Activated T-cell treated with anti-CD3 and anti-CD28 coated beads for 4 hours (primary cell): ENCODE measurements at places on chromosomes 6 and 20.

GRCh38 chr6:111662072-111662793, 56.6 kb upstream of the TRAF3IP2 start:
- no peak for DNase-seq

DNA sequence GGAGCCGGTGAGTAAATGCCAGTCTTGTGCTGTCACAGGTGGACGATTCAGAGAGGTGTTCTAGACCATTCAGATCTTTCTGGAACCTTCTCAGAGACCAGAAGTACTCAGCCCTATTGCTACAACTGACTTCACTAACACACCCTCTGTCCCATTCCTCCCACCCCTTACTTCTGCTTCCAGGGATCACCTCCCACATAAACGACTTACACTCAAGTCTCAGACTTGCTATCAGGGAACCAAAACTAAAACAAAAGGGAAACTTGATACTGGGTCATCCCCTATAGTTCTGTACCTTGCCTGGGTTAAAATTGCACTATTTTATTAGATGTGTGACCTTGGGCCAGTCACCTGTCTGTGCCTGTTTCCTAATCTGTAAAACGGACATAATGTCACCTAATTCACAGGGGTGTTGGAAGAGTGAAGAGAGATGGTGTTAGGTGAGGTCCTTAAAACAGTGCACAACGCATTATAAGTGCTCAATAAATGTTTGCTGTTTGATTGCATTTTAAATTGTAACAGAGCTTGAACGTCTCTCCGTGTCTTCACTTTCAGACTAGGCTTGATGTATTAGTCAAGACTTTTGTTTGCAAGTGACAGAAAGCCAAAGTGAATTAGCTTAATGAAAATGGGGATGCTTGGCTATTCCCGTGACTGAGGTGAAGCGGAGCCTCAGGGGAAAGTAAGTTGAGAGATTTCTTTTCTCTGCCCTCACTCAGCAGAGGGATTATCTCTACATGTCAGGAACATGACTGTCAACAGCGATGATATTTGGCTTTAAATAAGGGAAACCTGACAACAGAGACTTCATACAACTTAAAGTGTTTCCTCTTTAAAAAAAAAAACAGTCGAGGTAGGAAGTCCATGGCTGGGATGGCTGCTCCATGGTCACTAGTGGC, 3.0 kb upstream of the SRXN1 start:
- no peak for DNase-seq

DNA sequence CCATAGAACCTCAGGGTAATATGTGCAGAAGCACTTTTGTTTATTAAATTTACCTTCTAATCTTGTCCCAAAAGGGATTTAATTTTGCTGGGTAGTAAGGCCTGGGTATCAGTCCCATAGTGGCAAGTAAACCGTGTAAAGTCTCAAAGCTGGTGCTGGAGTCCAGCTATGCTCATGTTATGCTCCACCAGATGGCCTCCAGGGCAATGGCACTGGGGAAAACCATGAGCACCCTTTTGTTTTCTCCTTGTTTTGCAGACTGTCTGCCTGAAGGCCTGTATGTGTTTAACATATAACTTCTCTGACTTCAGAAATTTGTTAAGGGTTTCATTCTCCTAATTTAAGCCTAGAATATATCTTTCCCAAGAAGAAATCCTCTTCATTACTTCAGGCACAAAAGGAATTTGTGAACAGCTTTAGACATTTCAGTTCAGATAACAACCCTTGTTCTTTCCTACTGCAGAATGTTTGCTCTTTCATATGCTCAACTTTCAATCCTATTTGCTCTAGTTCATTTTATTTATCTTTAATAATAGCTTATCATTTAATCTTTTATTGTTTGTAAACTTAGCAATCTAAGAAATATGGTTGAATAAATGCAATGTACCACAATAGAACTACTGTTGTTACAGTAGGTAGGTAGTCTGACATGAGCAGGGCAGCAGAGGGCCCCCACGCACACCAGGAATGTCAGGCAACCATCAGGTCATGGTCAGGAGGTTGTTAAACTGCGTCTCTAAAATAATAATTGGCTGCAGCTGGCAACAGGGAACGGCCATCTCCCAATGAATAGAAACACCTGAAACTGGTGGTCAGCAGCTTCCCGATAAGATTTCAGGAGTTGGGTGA, 162.8 kb downstream of the TENT5A start:
- DNase-seq, result no peak

DNA sequence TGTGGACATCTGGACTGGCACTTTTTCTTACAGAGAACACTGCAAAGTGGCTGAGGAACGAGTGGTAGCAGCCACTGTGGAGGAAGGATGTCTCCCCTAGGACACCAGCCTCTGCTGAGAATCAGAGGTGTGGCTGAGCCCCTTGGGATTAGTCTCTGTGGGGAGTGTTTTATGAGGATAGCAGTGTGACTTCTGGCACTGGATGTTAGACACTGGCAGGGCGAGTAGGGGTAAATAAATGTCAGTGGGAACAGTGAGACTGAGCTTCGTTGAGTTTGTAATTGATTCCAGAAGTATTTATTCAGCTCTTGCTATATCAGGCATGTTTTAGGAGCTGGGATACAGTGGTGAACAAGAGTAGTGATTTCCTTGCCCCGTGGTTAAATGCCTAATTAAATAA, 124.0 kb downstream of the JARID2 start:
- no peak for DNase-seq

- no peak for DNase-seq
Measured at GRCh38 chr6:118783931-118784550, 109.9 kb upstream of the ASF1A start.

- no peak for DNase-seq
Measured at GRCh38 chr20:59808729-59809381, 124.6 kb downstream of the SYCP2 start.

DNA sequence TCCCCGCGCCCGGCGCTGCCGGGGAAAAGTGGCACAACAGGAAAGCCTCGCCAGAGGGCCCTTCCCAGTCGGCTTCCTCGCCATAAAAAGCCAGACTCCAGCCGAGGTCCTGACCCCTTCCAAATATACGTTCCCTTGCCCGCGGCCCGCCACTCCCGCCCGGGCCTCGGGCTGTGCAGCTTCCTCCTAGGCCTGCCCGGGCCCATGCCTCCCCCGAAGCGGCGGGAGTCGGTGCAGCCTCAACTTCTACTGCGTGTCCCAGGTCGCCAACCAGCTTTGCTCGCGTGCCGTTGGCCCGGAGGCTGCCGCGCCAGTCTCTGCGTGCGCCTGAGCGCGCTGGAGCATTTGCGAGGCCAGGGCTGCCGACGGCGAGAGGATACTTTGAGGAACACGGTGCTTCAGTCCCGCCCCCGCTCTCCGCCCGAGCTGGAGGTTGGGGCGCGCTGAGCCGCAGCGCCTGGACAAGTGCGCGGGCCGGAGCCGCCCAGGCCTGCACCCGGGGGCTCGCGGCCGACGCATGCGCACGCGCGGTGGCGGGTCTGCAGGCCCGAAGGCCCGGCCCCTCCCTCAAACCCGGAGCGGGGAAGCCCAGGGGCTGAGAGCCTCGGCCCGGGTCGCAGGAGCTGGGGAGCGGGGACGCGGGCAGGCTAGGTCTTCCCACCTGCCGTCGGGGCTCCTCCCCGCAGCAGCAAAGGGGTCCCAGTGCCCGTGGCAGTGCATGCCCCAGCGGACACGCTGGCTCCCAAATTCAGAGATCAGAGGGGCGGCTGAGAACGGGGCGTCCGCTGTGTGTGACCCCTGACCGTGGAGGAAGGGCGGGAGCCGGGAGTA, 10.2 kb downstream of the FOXC1 start:
- no peak for DNase-seq

DNA sequence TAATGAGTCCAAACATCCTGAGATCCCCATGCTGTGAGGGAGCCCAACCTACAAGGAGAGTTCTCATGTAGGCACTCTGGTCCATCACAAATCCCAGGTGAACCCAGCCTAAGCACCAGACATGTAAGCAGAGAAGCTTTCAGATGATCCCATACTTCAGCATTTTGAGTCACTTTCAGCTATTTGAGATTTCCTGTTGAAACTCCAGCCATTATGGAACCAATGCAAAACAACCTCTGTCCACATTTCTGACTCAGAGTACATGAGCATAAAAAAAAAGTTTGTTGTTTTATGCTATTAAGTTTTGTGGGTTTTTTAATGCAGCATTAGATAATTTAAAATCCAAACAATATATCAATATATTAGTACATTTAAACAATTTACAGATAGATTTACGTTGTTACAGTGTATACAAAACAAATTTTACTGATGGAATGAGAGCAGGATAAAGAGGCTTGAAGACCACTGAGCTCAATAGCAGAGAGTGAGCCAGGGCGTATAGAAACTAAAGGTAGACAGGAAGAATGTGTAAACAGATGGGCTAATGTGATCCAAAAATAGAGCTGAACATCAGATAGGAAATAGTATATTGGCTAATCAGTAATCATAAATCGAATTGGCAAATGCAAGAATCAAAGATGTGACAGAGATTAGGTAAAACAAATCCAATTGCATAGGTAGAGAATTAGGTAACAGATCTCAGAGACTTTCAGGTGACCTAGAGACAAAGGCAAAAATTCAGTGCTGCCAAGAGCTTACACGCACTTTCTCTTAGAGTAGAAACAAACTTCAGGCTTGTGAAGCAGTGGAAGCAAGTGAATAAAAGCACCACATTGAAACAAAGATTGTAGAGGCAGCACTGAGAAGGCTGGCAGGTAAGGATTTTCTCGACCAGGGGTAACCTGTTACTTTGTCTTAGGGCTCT, 36.2 kb upstream of the PLCB1 start:
- no peak for DNase-seq

DNA sequence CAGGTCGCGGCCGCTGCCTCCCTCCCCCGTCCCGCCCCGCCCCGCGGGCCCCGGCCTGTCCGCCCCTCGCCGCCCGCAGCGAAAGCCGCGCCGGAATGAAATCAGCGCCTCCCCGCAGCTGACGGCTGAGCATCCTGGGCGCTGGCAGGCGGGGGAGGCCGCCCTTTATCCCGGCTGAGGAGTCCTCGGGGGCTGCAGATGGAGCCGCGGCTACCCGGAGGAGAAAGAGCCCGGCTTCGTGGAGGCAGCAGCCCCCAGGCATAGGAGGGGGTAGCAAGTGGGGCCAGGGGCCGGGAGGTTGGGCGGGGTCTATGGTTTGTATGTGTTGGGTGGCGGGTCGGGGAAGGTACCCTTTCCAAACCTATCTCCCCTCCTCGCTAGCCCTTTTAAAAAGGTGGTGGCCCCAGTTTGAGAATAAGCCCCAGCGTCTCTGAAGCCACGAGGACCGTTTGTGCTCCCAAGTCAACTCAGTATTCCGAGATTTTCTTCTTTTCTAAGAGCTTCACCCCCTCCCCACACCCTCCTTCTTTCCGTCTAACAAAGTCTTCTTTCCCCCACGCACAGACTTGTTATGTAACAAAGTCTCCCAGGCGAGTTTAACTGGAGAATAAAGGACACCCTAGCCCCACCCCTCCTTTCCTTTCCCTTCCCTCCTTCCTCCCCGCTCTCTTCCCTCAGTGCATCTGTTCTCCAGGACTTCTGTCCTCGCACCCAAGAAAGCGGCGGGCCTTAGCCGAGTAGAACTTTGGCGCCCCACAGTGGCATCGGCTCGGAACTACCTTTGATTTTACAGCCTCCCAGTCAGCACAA, 11.0 kb downstream of the POU3F2 start:
- DNase-seq, result peak; percentile 63

GRCh38 chr6:90611543-90612312, 24.9 kb upstream of the MAP3K7 start:
- DNase-seq, result no peak

GRCh38 chr6:13172291-13172690, 156.0 kb downstream of the TBC1D7 start:
- no peak for DNase-seq

- DNase-seq, result no peak
Measured at GRCh38 chr20:58712151-58712791, 19.7 kb downstream of the NPEPL1 start.

DNA sequence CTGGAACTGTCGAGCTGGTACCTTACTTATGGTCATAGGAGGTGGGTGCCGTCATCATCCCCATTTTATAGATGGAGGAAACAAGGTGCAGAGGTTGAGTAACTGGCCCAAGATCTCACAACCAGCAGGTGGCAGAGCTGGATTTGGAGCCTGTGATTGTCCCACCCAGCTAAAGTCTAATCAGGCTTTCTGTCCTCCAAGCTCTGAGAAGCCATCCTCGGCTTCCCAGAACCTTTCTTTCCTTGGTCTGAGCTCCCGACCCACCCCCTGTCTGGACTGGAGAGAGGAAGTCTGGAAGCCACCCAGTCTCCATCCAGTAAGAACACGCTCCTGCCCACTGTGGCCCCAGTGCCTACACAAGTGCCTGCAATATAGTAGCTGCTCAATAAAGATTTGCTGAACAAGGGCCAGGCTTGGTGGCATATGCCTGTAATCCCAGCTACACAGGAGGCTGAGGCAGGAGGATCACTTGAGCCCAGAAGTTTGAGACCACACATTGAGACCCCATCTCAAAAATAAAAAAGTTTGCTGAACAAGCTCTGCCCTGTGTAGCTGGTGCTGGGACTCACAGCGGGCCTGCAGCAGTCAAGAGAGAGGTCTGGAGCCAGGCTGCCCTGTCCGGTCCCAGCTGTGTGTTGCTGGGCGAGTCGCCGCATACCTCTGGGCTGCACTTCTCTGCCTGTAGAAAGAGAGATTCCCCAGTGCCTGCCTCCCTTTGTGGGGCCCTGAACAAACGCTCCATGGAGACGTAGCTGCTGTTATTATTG, 32.5 kb upstream of the DLGAP4 start:
- no peak for DNase-seq

- DNase-seq, result no peak
Measured at GRCh38 chr20:33506576-33506975, 16.7 kb downstream of the CBFA2T2 start.

GRCh38 chr6:130034378-130035146, 16.2 kb downstream of the L3MBTL3 start:
- no peak for DNase-seq

GRCh38 chr6:128509709-128510108, 10.7 kb downstream of the PTPRK start:
- DNase-seq, result no peak

DNA sequence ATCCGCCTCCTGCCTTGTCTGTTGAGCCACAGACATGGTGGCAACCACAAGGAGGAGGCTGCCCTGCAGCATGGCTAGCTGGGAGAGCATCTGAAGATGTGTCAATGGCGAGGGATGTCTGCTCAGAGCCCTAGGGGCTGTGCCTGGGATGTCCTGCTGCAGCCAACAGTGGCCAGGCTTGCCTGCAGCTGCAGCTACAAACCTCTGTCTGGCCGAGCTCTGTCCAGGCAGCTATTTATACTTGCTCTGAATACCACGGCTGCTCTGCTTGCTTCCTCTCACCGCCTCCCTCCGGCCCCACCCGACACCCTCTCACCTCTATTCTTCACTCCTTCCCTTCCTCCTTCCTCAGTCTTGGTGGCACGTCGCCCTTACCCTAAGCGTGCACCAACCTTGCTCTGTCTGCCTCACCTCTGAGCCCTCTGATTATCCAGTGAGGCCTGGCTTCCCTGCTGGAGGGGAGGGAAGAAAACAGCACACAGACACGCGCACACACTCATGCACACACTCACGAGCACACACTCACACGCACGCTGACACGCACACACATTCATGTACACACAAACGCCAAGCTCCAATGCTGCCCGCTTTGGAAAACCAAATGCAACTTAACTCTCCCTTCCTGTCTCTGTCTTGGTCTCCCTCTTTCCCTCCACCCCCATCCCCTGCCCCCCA, at the start of gene ANGPT4:
ANGPT4 (minus strand) TSS at position 210 of the 675 bp plus-strand sequence; CDS start at position 90, 120 bp downstream.
- no peak for DNase-seq

- DNase-seq, result no peak
Measured at GRCh38 chr20:50734730-50735679, 3.6 kb downstream of the PARD6B start.

GRCh38 chr6:16635291-16635809, 125.9 kb downstream of the ATXN1 start:
- DNase-seq, result no peak
